ENCODE measurements at places on chromosomes 4 and X.
A peak's percentile ranks its signal among the peaks of the same experiment; 100 is the strongest.

GRCh38 chrX:37906357-37906756 lies 59.0 kb upstream of the DYNLT3 start:
- ATAC-seq = no peak

GRCh38 chr4:76548704-76549103 lies 113.7 kb downstream of the SHROOM3 start:
- no peak for ATAC-seq

DNA sequence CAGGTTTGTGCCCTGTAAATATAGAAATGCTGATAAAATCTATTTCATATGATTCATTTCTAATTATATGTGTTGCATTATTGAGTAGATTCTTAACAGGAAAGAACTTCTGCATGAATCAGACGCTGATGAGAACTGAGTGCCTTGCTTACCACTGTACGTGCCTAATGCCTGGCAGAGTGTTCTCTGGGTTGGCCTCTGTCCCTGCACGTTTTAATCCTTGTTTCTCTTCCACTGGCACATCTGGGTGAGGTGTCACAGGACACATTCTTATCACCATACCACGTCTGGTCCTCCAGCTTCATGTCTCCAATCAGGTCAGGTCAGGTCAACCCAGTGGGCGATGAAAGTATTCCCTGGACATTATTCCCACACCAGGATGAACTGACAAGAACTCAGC lies 53.6 kb downstream of the KLF3 start:
- ATAC-seq = no peak

GRCh38 chrX:65894133-65894532 lies 145.7 kb downstream of the VSIG4 start:
- ATAC-seq = peak; percentile 81

DNA sequence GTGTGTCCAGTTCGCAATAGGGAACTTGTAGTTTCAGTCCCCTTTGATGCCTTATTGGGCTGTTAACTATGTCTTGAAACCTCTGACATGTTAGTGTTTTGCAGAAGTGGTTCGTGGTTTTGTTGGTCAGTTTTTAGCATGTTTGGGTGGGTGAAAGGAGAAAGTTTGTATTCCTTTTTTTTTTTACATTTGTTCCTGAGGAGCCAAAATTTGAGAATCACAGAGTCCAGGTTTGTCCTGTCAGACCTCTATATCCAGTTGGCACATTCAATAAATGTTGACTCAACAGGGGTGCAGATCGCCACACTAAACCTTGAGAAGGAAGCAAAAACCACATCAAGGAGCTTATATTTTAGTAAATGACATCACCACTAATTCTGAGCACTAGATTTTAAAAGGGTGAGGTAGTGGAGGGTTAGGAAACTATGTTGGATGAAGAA lies 26.2 kb downstream of the DLG3 start:
- peak; percentile 58 for ATAC-seq

GRCh38 chr4:139619644-139620043 lies 46.0 kb upstream of the MGST2 start:
- ATAC-seq = no peak

- no peak for ATAC-seq
Measured at GRCh38 chr4:40812856-40813255, 63.1 kb downstream of the NSUN7 start.

DNA sequence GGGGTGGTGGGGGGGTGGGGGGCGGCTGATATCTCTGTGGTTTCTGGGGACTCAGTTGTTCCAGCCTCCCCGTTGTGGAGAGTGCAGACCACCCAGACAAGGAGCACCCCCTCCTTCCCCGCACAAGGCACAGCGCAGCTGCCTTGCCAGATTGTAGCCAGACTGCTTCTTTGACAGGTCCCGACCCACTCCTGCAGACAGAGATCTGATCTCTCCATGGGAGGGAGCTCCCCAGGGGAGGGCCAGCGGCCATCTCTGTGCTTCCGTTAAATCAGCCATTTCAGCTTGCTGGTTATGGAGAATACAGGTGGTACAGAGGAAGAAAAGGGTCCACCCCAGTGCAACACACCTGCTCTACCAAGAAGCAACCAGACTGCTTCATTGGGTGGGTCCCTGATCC lies 80.8 kb downstream of the FGF16 start:
- ATAC-seq = no peak

Measured in stimulated activated memory B cell treated with anti-CD40 and anti-IgM and Interleukin-4, amounts not matched to agents 10 μg/mL and 1 μg/mL and 100 μg/mL, for 72 hours (primary cell).